ENCODE measurements at places on chromosomes 2 and 18.

GRCh38 chr2:161582386-161582785, 41.8 kb upstream of the SLC4A10 start:
- H3K27ac ChIP-seq = no peak overlapping the region
- no peak overlapping the region for H3K4me3 ChIP-seq
- H3K4me1 ChIP-seq = no peaks in the 10 kb centered on the region
- no peaks in the 10 kb centered on the region for H3K36me3 ChIP-seq

GRCh38 chr2:201136889-201137321, 20.9 kb downstream of the CFLAR start:
- H3K27ac ChIP-seq = no peak overlapping the region
- peaks cover 20% of the 10 kb centered on the region for H3K4me1 ChIP-seq
- H3K27me3 ChIP-seq = no peaks in the 10 kb centered on the region
- H3K36me3 ChIP-seq = peaks cover 43% of the 10 kb centered on the region

- H3K27me3 ChIP-seq = no peaks in the 10 kb centered on the region
- H3K4me3 ChIP-seq = peak overlapping the region; percentile 61
- H3K27ac ChIP-seq = peak overlapping the region; percentile 95
- DNase-seq = peak; percentile 86
- H3K4me1 ChIP-seq = peaks cover 28% of the 10 kb centered on the region
Measured at GRCh38 chr18:62282188-62282629, 42.9 kb upstream of the TNFRSF11A start.

DNA sequence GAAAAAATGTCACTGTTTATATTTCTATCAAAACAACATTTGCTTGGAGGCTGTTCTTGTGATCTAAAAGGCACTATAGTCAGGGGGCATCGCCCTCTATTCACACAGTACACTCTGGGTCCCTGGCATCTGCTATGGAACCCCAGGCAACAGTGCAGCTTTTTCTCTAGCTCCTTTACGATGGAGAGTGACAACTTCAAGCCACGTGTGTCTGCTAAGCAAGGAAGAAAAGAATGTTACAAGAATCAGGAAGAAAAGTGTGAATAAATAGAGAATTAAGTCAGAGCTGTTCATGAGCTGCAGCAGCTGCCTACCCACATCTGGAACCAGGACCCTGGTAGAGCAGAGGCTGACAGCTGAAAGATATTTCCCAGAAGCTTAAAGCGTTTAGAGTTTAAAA, 11.2 kb downstream of the RND3 start:
- H3K4me3 ChIP-seq = peak overlapping the region; percentile 92
- H3K27ac ChIP-seq = peak overlapping the region; percentile 95
- peaks cover 98% of the 10 kb centered on the region for H3K4me1 ChIP-seq
- H3K36me3 ChIP-seq = peaks cover 69% of the 10 kb centered on the region
- H3K27me3 ChIP-seq = no peaks in the 10 kb centered on the region

- H3K36me3 ChIP-seq = no peaks in the 10 kb centered on the region
- H3K4me1 ChIP-seq = peaks cover 68% of the 10 kb centered on the region
- H3K27ac ChIP-seq = peak overlapping the region; percentile 79
- peak; percentile 86 for DNase-seq
Measured at GRCh38 chr18:45775241-45775676, 50.2 kb upstream of the SIGLEC15 start.

DNA sequence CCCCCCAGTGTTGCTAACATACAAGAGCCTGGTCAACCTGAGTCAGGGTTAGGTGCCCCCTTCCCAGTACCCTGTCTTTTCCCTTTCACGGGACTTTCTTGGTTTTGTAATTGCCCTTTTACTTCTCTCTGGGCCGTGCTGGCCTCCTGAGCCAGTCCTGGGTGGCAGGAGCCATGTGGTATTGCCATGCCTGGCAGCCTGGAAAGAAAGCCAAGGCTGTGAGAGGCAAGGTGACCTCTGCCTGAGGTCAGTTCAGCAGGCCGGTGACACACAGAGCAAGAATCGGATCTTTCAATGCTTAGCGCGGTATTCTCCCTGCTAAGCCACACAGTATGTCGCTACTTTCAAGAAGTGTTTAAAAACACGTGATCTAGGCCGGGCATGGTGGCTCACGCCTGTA, 52.3 kb downstream of the C18orf63 start:
- DNase-seq = no peak
- no peak overlapping the region for H3K4me3 ChIP-seq
- 0 out of 2 replicates have a peak, but pooled peaks cover 7% of the 10 kb centered on the region for H3K27me3 ChIP-seq
- no peaks in the 10 kb centered on the region for H3K36me3 ChIP-seq
- no peak overlapping the region for H3K27ac ChIP-seq
- peaks cover 8% of the 10 kb centered on the region for H3K4me1 ChIP-seq

DNA sequence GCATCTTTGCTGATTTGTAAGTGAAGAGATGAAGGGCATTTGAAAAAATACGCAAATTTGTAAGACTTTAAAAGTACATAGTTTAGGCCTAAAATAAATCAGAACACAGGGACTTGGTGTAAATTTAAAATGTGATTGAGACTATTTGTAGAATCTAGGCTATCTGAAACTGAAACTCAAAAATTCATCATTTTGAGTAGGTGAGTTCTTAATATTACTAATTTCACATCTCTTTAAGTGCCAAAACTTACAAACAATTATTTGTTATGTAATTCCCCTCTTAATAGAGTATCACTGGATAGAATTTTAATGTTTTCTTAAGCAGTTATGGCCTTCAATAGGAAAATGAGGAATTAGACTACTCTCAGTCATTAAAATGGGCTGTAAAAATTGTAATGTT, 14.0 kb upstream of the HRH4 start:
- H3K4me1 ChIP-seq = no peaks in the 10 kb centered on the region
- H3K36me3 ChIP-seq = peaks cover 68% of the 10 kb centered on the region
- no peaks in the 10 kb centered on the region for H3K27me3 ChIP-seq
- H3K4me3 ChIP-seq = no peak overlapping the region
- DNase-seq = no peak
- H3K27ac ChIP-seq = no peak overlapping the region

DNA sequence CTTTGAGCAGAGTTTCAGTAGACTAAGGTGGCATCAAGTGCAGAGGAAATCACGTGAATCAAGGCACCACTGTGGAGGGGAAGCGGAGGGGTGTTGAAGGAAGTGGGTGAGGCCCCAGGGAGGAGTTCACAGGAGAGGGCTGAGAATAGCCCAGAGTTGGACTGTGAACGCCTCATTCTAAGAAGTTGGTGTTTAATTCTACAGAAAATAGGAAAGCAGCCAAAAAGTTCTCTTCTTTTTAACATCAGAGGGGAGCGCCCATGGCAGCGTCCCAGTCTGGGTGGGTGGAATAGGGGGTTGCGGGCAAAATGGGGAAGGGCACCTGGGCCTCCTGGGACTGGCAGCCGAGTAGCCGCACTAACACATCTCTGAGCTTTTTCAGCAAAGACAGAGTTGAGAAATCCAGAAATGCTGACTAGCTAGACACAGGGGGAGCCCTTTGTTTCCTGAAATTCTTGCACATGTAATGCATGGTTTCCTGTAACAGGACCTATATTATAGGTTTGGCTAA, 97.0 kb downstream of the NEB start:
- no peak overlapping the region for H3K27ac ChIP-seq
- DNase-seq = no peak
- H3K36me3 ChIP-seq = no peaks in the 10 kb centered on the region
- no peaks in the 10 kb centered on the region for H3K27me3 ChIP-seq
- H3K4me1 ChIP-seq = no peaks in the 10 kb centered on the region

- H3K36me3 ChIP-seq = 0 out of 2 replicates have a peak, but pooled peaks cover 3% of the 10 kb centered on the region
- DNase-seq = no peak
- peaks cover 10% of the 10 kb centered on the region for H3K4me1 ChIP-seq
Measured at GRCh38 chr2:61421611-61422010, 49.3 kb downstream of the USP34 start.

GRCh38 chr2:201298462-201299052, 38.2 kb downstream of the CASP8 start:
- no peak overlapping the region for H3K4me3 ChIP-seq
- H3K27me3 ChIP-seq = no peaks in the 10 kb centered on the region
- no peaks in the 10 kb centered on the region for H3K36me3 ChIP-seq
- peak; percentile 47 for DNase-seq
- no peaks in the 10 kb centered on the region for H3K4me1 ChIP-seq

GRCh38 chr18:3623769-3624545, 174.0 kb downstream of the TGIF1 start:
- peaks cover 34% of the 10 kb centered on the region for H3K4me1 ChIP-seq
- peak overlapping the region; percentile 100 for H3K27ac ChIP-seq
- peak overlapping the region; percentile 68 for H3K4me3 ChIP-seq
- H3K36me3 ChIP-seq = no peaks in the 10 kb centered on the region

GRCh38 chr2:26666671-26667070, 25.5 kb upstream of the CIB4 start:
- no peak overlapping the region for H3K27ac ChIP-seq
- peak; percentile 67 for DNase-seq

GRCh38 chr2:177679611-177680605, 287.3 kb downstream of the AGPS start:
- no peaks in the 10 kb centered on the region for H3K4me1 ChIP-seq
- no peaks in the 10 kb centered on the region for H3K36me3 ChIP-seq
- H3K27me3 ChIP-seq = peaks cover 9% of the 10 kb centered on the region
- DNase-seq = no peak
- no peak overlapping the region for H3K27ac ChIP-seq

- no peaks in the 10 kb centered on the region for H3K27me3 ChIP-seq
- no peak overlapping the region for H3K4me3 ChIP-seq
- no peak for DNase-seq
Measured at GRCh38 chr18:73079920-73080319, 212.1 kb upstream of the NETO1 start.

DNA sequence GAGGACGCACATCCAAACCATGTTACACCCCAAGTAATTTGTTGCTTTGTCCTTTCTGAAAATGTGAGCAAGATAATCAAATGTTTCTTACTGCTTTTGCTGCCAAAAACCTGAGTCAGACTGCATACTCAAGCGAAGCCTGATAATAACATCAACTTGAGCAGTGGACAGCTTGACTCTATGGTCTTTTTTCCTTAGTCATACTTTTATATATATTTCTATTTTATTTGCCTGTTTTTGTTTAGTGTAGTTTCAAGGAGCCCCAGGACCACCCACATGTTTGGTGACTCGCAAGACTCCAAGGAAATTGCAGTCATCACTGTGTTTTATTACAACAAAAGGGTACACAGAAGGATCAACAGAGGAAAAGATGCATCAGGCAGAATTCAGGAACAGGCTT, 688.4 kb upstream of the PIK3C3 start:
- no peaks in the 10 kb centered on the region for H3K27me3 ChIP-seq
- no peaks in the 10 kb centered on the region for H3K36me3 ChIP-seq
- no peak for DNase-seq

DNA sequence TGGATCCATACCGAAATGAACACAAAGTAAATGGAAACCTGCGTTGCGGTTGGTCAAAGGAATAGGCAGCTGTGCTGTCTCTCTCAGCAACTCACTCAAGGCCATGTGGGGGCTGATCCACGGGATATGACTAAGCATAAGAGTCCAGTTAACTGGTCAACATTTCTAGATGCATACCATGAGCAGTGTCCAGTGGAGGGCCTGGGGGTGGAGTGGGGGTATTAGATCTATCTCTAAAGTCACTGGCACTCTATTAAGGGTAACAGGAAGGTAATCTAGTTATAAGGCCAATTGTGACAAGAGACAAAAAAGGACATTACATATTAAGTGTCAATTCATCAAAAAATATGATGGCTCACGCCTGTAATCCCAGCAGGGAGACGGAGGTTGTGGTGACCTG, 136.8 kb downstream of the TTC32 start:
- H3K36me3 ChIP-seq = no peaks in the 10 kb centered on the region
- no peak for DNase-seq
- no peak overlapping the region for H3K27ac ChIP-seq
- H3K4me1 ChIP-seq = peaks cover 23% of the 10 kb centered on the region
- H3K27me3 ChIP-seq = no peaks in the 10 kb centered on the region
- H3K4me3 ChIP-seq = no peak overlapping the region

- H3K36me3 ChIP-seq = no peaks in the 10 kb centered on the region
- no peaks in the 10 kb centered on the region for H3K4me1 ChIP-seq
- no peak for DNase-seq
Measured at GRCh38 chr2:183998041-183998796, 600.1 kb upstream of the ZNF804A start.

- H3K4me3 ChIP-seq = no peak overlapping the region
- DNase-seq = no peak
Measured at GRCh38 chr18:54995421-54996143, 36.3 kb upstream of the CCDC68 start.
